ENCODE measurements at places on chromosomes 6 and 20.

DNA sequence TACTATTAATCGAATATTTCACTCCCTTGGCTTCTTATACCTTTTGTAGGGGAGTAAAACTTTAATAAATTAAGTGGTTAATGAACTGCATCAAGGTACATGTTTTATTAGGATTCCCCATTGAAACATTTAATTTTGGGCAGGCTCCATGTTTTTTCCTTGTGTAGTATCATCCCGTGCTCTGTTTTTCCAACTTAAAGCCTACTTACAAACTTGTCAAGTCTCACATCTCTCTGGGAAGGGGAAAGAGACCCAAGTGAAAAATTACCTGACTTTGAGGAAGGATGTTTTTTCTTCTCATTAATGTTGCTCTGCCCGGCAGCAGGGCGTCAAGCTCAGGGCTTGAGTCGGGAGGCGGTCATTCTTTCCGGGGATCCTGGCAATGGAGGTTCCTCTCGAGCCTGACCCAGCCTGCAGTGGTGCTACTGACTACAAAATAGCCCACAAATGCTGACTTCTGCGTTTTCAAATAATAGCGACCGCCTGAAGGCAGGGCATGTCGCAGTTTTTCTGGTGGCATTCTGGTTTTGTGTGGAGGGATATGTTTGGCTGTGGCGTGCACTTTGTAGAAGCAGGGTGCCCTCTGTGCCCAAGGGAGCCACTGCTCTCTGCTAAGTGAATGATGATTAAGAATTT, 2.4 kb downstream of the DSP start:
- DNase-seq: no peak

DNA sequence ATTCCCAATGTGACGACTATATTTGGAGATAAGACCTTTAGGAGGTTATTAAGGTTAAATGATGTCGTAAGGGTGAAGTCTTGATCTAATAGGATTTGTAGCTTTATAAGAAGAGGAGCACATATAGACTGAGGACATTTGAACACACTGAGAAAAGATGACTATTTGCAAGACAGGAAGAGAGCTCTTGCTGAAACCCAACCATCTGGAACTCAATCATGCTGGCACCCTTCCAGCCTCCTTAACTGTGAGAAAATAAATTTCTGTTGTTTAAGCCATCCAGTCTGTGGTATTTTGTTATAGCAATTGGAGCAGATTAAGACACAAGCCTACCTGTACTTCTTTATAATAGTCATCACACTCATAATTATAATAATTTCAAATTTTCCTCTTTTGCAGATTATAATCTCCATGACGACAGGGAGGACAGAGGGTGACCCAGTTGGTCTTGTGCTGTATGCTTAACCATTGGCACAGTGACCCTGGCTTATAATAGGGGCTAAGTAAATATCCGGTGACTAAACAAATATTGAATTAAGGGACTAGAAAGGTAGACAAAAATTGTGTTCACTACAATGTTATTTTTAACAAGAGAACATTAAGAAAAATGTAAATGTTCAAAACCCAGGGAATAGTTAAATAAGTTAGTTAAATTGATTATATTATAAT, 206.4 kb upstream of the HDDC2 start:
- DNase-seq: no peak

- DNase-seq: no peak
Measured at GRCh38 chr20:62143957-62144825, 622 bp downstream of the SS18L1 start.

GRCh38 chr6:168671863-168672546, 231.0 kb downstream of the SMOC2 start:
- DNase-seq: no peak

DNA sequence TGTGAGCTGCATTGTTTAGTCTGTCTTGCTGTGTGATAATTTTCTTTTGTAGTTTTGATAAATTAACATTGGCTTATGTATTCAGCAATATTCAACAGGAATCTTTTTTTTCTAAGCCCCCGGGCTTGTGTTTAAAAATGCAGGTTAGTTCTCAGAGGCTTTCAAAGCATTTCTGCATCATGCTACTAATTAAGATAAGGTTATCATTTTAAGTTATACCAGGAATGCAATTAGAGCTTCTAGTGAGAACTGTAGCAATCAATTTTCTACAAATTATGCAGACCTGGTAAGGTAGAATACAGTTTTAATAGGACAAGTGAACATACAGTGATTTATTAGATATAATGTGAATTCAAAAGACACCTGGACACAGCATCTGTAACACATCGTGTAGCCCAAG, 179.2 kb downstream of the PRL start:
- DNase-seq: no peak

DNA sequence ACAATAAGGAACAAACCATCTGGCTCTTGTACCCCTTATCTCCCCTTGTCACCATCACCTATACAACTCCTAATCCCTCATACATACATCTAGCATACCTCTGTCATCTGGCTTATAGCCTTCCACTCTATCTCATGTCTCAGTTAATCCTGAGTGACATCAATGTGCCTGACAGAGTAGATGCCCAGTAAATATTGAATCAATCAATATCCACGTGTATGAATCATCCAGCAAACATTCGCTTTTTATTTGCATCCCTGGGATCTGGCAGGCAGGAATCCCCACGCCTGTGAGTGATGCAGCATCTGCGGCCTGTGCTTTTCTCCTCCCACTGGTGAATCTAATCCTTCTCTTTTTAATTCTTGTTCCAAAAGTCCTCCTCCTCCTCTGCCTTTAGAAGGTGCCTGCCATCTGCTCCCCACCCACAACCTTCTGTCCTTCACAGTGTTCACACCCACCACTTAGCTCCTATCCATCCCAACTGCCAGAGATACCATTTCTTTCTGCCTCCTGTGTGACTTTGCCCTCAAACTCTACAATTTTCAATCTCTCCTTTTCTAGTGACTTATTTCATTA, 37.6 kb downstream of the ZNF391 start:
- no peak for DNase-seq

- DNase-seq: no peak
Measured at GRCh38 chr20:62700261-62700930, 8.2 kb upstream of the NTSR1 start.

- peak; percentile 30 for DNase-seq
Measured at GRCh38 chr6:166633732-166634535, 6.9 kb upstream of the RPS6KA2 start.

GRCh38 chr20:52859156-52859876, 112.8 kb upstream of the TSHZ2 start:
- no peak for DNase-seq

- DNase-seq: no peak
Measured at GRCh38 chr20:6055161-6055783, 1.4 kb upstream of the LRRN4 start.

DNA sequence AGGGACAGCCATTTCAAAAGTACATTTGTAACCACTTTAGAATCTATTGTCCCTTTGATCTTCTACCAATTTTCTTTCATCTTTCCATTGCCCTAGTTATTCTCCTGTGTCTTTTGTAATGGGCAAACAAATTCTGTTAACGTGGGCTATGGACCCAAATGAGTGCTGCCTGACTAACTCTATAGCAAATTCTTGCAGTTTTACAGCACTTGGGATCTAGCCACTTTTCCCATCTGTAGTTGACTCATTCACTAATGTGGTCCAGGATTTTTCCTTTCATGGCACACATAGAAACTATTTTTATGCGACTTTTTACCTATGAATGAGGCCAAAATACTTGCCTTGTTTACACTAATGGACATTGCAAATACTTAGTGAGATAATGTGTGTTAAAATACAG, 52.0 kb downstream of the GRIK2 start:
- peak; percentile 64 for DNase-seq

GRCh38 chr6:70363741-70364493, 49.4 kb upstream of the FAM135A start:
- DNase-seq: no peak

DNA sequence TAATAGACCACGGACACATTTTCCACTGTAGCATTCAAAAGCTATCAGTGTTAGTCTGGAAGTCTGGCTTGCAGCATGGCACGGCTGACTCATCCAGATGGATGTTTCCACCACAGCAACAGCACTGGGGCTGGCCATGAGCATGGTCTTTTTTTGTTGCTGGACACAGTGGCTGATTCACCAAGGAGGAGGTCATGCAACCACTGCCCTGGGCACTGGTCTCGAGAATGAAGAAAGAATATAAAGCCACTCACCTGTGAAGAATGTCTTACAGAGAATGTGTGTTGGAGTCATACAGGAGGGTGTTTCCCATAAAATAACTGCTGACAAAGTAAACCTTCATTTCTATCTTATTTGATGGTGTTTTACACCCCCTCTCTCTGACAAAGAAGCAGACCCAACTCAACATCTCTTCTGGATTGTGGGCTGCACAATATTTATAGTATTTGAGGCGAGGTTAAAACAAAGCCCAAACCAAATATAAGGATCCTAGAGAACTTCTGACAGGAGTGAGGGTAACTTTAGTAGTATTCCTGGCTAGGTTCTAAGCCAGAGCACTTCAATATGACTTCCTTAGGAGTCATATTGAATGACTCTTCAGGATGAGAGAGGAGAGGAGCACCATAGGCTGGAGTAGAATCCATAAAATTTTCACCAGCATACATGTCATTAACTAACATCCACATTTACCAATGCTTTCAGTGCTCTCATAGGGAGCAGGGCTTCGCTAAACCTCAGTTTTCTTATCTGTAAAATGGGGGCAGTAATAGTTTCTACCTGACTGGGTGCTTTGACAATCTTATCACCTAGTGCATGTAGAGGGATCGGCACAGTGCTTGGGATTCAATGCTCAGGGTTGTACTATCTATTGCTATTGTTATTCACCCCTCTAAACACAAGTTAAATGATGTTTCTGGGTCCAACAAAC, 121.4 kb downstream of the KIF13A start:
- peak; percentile 98 for DNase-seq

DNA sequence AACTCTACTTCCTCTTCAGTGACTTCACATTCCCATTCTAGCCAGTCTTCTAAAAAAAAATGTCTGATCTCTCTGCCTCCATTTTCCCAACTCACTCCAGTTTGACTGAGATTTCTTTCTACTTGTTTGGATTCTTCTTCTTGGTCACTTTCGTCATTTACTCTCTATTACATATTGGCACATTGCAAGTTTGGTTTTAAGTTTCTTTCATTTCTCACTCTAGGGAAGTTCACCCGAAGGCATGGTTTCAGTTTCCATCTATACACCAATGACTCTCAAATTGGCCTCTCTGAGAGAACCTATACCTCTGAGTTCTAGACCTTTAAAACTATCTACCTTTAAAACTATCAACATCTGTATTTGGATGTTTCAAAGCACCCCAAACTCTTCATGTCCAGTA, 51.3 kb downstream of the CD109 start:
- no peak for DNase-seq

GRCh38 chr6:109686566-109687265, 4.3 kb downstream of the AK9 start:
- DNase-seq: no peak

DNA sequence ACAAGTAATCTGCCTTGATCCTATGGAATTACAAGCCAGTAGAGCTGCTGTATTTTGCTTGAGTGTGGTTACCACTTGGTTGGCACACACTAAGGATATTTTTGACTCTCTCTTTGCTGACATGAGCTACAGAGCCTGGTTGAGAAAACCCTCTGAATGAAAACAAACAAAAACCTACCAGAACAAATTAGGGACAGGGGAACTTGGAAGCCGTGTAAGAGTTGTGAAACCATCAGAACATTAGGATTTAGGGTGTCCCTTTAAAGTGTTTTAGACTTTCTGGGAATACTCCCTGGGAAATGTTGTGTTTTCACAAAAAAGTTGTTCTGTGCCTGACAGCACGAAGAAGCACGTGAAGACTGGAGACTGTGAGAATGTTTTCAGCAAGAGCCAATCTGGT, 20.5 kb upstream of the PDE7B start:
- no peak for DNase-seq

- no peak for DNase-seq
Measured at GRCh38 chr6:120056085-120056484, 706.5 kb upstream of the MAN1A1 start.

- DNase-seq: no peak
Measured at GRCh38 chr20:49098136-49098535, 52.0 kb downstream of the CSE1L start.

DNA sequence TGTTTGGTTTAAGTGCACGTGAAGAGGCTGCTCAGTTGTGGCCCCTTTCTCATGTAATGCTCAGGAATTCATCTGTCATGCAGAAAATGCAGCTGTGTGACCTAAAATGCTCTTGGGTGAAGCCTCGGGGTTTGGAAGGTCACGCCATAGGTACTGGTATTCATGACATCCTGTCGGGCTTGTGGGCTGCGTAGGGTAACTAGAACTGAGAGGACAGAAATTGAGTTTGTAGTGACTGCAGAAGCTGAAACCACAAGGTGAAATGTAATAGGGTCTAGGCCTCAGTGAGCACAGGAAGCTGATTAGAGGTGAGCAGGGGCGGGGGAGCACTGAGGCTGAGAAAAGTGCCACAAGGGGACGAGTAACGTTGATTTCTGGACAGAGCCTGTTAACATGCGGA, 128.8 kb downstream of the SOBP start:
- DNase-seq: no peak

DNA sequence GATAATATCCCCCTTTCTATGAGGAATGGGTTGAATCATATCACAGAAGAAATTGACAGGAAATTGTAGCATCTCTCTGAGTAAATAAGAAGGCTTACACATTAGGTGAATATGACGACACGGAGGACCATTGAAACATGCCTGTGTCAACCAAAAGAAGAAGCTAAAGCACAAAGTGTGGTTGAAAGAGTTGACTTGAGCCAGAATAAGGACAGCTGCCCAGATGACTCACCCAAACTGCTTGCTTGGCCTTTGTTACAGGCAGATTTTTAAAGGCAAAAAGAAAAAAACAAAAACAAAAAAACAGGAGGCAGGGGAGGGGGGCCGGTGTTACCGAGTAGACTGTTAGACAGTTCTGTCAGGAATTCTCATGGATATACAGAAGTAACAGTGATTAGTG, 129.8 kb upstream of the EDN1 start:
- DNase-seq: peak; percentile 37

GRCh38 chr20:5309971-5310370, 6.8 kb downstream of the PROKR2 start:
- DNase-seq: no peak

GRCh38 chr6:586553-586952, 70.3 kb downstream of the HUS1B start:
- no peak for DNase-seq

GRCh38 chr20:24658920-24659660, 189.7 kb downstream of the SYNDIG1 start:
- DNase-seq: no peak

- no peak for DNase-seq
Measured at GRCh38 chr20:34829191-34829590, 3.7 kb upstream of the NCOA6 start.
